Kidney glomerular epithelial cell (primary cell): ENCODE measurements at places on chromosomes 11 and 22.

GRCh38 chr11:76738618-76739240, 44.4 kb upstream of the TSKU start:
- DNase-seq, result no peak

DNA sequence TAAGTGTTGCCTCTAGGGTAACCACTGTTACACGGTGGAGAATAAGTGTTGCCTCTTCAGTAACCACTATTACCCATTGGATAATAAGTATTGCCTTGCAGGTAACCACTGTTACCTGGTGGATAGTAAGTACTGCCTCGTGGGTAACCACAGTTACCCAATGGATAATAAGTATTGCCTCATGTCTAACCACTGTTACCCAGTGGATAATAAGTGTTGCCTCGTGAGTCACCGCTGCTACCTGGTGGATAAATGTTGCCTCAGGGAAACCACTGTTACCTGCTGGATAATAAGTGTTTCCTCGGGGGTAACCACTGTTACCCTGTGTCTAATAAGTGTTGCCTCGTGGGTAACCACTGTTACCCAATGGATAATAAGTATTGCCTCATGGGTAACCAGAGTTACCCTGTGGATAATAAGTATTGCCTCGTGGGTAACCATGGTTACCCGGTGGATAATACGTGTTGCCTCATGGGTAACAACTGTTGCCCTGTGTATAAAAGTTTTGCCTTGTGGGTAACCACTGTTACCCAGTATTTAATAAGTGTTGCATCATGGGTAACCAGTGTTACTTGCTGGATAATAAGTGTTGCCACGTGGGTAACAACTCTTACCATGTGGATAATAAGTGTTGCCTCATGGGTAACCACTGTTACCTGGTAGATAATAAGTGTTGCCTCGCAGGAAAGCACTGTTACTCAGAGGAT, 12.3 kb upstream of the NXPE4 start:
- DNase-seq, result no peak

DNA sequence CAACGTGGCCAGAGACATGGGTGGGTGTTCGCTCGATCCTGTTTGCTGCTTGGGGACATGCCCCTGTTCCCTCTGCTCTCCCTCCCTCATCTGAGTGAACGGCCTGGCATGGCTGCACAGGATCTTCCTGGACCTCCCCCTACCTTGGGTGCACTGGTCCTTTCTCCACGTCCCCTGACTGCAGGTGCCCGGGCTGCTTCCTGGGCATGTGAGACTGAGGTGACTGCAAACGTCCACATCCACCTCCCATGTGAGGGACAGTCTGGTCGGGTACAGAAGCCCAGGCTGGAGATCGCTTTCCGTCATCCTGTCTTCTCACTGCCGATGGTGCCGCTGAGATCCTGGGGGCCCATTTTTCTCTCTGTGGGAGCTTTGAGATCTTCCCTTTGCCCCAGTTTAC, 11.8 kb downstream of the SULT4A1 start:
- DNase-seq, result no peak

DNA sequence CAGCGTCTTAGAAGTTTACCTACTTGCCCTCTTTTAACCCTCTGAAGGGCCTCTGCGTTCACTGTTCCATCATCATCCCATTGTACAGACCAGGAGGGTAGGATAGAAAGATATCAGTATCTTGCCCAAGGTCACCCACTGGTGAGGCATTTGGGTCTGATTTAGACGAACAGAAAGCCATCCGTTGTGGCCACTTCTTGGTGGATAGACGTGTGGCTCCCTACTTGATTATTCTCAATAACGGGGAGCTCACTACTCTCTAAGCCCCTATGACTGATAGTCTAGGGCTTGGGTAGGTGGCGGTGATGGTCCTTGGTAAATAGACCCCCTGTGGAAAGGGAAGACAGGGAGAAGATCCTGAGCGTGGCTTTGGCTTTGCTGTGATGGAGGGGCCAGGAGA, 28.6 kb upstream of the PRR5 start:
- no peak for DNase-seq

DNA sequence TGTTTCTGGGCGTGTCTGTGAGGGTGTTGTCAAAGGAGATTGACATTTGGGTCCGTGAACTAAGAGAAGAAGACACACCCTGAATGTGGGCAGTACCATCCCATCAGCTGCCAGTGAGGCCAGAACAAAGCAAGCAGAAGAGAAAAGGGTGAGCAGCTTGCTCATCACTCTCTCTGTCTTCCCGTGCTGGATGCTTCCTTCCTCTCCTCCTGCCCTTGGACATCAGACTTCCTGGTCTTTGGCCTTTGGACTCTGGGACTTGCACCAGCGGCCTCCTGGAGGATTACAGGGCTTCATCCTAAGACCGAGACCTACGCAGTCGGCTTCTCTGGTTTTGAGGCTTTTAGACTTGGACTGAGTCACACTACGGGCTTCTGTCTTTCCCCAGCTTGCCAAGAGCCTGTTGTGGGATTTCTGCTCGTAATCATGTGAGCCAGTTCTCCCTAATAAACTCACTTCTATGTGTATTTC, 18.8 kb downstream of the APOL2 start:
- DNase-seq, result no peak

GRCh38 chr11:15114501-15115475, at the start of gene INSC:
Gene INSC (plus strand): TSS chr11:15114923. CDS start chr11:15149175, 34,252 bp downstream.
- DNase-seq, result no peak

- peak; percentile 38 for DNase-seq
Observed at GRCh38 chr11:12449961-12450715, 72.8 kb downstream of the PARVA start.

DNA sequence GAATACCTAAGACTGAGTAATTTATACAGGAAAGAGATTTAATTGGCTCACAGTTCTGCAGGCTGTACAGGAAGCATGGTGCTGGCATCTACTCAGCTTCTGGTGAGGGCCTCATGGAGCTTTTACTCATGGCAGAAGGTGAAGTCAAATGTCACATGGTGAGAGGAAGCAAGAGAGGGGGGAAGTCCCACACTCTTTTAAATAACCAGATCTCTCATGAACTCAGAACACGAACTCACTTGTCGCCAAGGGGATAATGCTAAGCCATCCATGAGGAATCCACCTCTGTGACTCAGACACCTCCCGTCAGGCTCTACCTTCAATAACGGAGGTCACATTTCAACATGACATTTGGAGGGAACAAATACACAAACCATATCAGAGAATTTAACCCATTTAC, 42.2 kb downstream of the BIRC2 start:
- peak; percentile 20 for DNase-seq

- no peak for DNase-seq
Observed at GRCh38 chr22:22706253-22706915, 62.0 kb downstream of the GGTLC2 start.

DNA sequence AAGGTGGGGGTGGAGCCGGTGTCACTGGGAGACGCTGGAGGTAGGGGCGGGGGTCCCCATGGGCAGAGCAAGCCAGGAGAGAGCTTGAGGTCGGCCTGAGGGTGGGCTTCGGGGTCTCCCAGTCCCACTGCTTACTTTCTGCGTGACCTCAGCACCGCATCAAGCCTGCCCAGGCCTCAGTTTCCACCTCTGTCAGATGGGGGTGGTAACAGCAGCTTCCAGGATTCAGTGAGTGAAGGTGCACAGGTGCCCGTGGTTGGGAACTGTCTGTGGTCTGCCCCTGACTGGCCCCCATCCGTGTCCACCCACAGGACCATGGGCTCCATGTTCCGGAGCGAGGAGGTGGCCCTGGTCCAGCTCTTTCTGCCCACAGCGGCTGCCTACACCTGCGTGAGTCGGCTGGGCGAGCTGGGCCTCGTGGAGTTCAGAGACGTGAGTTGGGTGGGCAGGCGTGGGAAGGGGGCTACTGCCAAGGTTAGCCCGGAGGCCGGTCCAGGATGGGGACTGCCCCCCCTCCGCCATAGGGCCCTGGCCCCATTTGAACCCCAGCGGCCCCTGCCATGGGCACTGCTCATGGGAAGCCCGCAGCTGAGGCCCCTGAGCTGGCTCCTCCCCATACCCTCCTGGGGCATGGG, 2.2 kb downstream of the TCIRG1 start:
- DNase-seq, result no peak

- DNase-seq, result no peak
Observed at GRCh38 chr11:46632502-46632901, 15.1 kb downstream of the ATG13 start.

DNA sequence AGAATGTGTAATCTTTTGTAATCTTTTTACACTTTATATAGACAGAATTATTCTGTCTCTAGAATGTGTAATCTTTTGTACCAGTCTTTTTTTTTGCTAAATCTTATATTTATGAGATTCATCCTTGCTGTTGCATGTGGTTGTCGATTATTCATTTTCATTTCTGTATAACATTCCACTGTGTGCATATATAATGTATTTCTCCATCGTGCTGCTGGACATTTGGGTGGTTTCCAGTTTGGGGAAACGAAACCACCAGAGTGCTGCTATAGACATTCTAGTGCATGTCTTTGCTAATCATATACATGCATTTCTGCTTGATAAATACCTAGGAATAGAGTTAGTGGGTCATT, 146.5 kb downstream of the GRIK4 start:
- DNase-seq, result no peak

DNA sequence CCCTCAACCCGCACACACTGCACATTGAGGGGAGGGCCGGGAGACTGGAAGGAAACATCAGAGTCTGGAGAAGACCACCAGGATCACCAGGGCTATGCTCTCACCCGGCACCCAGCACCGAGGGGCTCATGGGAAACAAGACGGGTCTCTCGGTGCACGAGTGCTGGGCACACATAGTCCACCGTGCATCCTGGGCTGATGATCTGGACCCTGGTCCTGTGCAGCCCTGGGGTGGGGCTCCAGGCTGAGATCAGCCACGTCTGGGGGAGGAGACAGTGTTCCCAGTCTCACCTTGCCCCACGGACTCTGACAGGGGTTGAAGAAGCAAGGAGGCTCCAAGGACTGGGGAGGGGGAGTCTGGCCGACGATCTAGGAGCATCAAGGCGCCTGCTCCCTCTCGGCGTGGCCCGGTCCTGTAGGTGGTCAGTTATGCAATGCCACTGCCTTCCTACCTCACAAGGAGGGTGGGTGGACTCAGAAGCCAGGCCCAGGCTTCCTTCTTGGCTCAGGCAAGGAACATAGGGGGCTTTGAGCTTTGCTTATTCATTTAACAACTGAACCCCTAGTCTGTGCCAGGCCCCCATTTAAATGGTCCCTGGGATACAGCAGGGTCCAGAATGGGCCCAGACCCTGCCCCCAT, 11.4 kb upstream of the CD81 start:
- no peak for DNase-seq

DNA sequence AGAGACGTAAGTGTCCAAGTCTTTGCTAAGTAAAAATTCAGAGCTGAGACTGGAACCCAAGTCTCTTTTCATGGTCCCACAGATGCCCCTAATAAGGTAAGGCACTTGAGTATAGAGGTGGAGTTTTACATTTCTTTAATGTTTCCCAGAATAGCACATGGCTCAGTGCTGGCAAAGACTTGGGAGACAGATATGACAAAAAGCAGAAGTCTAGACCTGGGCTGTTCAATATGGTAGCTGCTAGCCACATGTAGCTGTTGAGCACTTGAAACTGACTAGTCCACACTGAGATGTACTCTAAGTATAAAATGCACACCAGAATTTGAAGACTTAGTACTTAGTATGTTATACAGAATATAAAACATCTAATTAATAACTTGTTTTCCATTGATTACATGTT, 17.6 kb downstream of the VSTM5 start:
- no peak for DNase-seq

- DNase-seq, result no peak
Observed at GRCh38 chr22:49216579-49216978, 611.1 kb downstream of the BRD1 start.

DNA sequence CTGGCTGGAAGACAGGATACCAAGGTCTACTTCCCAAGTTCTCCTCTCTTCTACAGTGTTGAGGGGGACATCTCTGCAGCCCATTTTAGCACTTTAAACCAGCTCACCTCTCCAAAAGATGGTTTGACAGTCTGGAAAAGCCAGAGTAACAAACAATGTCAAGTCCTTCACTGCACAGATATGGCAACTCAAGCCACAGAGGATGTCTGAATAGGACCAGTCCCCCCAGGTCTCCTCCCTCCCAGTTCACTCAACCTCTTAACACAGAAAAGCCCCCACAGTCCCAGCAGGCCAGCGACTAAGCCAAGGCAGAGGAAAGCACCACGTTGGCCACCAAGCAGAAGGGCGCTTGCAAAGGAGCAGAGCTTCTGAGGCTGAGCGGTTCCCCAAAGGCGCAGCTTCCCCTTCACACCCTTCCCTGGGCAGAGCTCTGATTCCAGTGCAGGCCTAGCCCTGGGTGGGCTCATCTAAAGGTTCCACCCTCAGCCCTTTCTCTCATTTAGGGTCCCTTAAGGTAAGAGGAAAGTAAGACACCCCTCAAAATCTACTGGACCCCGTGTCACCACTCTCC, 62.7 kb downstream of the PAK1 start:
- DNase-seq, result no peak

DNA sequence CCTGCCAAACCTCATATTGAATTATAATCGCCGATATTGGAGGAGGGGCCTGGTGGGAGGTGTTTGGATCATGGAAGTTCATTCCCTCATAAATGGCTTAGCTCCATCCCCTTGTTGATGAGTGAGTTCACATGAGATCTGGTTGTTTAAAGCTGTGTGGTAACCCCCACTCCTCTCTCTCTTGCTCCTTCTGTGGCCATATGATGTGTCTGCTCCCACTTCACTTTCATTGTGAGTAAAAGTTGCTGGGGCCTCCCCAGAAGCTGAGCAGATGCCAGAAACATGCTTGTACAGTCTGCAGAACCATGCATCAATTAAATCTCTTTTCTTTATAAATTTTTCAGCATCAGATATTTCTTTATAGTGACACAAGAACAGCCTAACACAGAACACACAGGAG, 929.0 kb upstream of the FAT3 start:
- DNase-seq, result no peak

DNA sequence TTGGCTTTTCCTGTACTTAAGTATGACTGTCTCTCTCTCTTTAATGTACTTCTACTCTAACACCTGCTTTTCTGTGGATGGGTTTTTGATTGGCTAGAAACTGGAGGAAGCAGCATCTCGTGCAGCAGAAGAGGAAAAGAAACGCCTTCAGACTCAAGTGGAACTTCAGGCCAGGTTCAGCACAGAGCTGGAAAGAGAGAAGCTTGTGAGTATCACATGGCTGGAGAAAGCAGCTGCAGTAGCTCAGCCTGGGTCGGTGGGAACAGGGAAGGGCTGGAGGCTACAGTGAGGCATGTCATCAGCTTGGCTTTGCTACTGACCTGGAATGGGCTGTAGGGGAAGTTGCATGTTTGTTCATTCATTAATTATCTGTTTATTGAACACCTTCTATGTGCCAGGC, 74.2 kb downstream of the SWAP70 start:
- DNase-seq, result no peak
